ENCODE measurements at places on chromosomes 2 and 18. TPM values are rescaled to one million over a fixed set of nuclear protein-coding genes. Genes with fewer than 3 reads are reported as not detected.
A peak's percentile ranks its signal among the peaks of the same experiment; 100 is the strongest.

DNA sequence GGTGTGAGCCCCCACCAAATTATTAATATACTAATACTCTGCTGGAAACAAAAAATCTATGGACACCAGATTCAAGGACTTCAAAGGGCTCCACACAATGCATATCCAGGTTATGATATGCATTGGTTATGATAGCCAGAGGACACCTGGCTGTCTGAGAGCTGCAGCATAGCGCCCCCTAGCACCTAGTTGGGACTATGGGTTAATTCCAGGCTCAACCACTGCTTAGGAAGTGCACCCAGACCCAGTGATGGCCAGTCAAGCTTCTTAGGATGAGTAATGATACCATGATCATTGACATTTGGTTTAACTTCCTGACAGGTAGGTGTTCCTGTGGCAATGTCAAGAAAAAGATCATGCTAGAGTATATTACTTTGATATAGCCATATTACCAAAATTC is 3.8 kb upstream of the FRZB start:
- H3K27ac ChIP-seq = no peak overlapping the region
- peaks cover 34% of the 10 kb centered on the region for H3K27me3 ChIP-seq
- no peak overlapping the region for H3K4me3 ChIP-seq

DNA sequence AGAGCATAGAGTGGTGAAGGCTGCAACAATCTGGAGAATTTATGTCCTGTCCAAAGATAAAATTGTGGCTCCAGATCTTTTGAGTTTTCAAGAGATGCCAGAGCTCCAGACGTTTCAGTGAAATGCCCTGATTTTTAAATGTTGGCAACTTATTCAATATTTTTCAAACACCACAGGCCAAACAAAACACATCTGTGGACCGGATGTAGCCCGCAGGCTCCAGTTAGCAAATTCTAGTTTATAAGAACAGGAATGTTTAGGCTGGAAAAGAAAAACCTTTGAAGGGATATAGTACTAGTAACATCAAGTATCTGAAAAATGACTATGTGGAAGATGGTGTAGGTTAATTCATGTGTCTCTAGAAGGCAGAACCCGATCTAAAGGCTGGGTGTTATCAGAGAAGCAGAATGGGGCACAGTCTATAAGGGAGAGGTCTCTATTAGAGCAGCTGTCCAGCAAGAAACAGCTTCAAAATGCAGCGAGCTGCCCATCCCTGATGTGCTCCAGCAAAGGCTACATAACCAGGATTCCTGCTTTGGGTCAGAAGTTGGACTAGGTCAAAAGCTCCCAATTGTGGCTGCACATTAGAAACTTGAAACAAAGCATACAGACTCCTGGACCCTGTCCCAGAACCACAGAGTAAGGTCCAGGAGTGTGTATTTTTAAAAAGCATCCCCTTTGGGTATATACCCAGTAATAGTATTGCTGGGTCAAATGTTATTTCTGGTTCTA is 105.9 kb downstream of the ANKRD44 start:
- peaks cover 85% of the 10 kb centered on the region for H3K4me1 ChIP-seq
- no peaks in the 10 kb centered on the region for H3K27me3 ChIP-seq
- H3K4me3 ChIP-seq = peak overlapping the region; percentile 54
- peaks cover 24% of the 10 kb centered on the region for H3K36me3 ChIP-seq
- DNase-seq = no peak

- no peaks in the 10 kb centered on the region for H3K36me3 ChIP-seq
- H3K4me3 ChIP-seq = no peak overlapping the region
- H3K27me3 ChIP-seq = peaks cover 18% of the 10 kb centered on the region
These were observed 135.6 kb upstream of the ZNF236 start for GRCh38 chr18:76686737-76687231.

- DNase-seq = no peak
- H3K27me3 ChIP-seq = no peaks in the 10 kb centered on the region
- H3K4me1 ChIP-seq = peaks cover 30% of the 10 kb centered on the region
- peaks cover 62% of the 10 kb centered on the region for H3K36me3 ChIP-seq
- no peak overlapping the region for H3K27ac ChIP-seq
These were observed 152.1 kb downstream of the NCK2 start for GRCh38 chr2:105896765-105897163.

DNA sequence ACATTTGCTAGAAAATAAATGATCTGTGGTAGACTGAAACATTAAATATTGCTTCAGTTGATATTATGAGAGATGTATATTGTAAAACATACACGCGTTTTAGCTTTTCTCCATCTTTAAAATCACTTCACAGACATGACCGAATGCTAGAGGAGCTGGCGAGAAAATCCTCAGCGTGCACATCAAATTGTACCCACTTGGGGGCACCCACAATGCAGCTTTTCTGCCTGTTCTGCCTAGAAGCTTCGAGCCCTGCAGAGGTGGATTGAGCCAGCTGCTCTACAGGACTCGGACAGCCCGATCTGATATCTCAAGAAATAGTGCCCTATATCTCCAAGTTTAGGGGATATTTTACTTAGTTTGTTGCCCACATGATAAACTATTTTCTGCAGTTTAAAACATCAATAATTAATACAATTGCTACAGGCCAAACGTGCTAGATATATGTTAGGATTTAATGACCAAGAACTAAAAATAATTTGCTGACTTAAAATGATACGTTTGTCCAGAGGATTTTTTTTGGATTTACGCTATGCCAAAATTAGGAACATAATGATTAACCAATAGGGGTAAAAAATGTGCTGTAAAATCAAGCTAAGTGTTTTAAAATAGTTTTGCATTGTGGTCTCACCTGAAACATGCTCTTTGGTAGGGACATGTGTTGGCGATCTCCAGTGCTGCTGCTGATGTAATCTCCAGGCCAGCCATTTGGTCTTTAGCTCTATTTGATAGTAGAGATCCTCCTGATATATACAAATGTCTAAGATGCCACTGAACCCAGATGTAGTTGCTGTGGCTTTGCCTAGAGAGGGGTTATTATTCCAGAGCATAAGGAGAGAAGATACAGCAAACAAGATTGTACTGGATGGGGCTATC is 22.3 kb upstream of the ATP5MC3 start:
- no peak overlapping the region for H3K4me3 ChIP-seq
- peaks cover 20% of the 10 kb centered on the region for H3K27me3 ChIP-seq
- H3K4me1 ChIP-seq = peaks cover 11% of the 10 kb centered on the region
- H3K27ac ChIP-seq = no peak overlapping the region
- peak; percentile 23 for DNase-seq

GRCh38 chr18:79937103-79937860 is 14.2 kb downstream of the SLC66A2 start:
- no peaks in the 10 kb centered on the region for H3K4me1 ChIP-seq
- no peak overlapping the region for H3K4me3 ChIP-seq
- no peaks in the 10 kb centered on the region for H3K27me3 ChIP-seq
- H3K36me3 ChIP-seq = peaks cover 67% of the 10 kb centered on the region
- H3K27ac ChIP-seq = no peak overlapping the region
- DNase-seq = no peak

- no peak overlapping the region for H3K27ac ChIP-seq
- peaks cover 12% of the 10 kb centered on the region for H3K4me1 ChIP-seq
- H3K4me3 ChIP-seq = no peak overlapping the region
- peaks cover 2% of the 10 kb centered on the region for H3K27me3 ChIP-seq
- no peaks in the 10 kb centered on the region for H3K36me3 ChIP-seq
These were observed 9.0 kb downstream of the TM4SF20 start for GRCh38 chr2:227370092-227370491.

GRCh38 chr2:9225806-9226205 is 19.2 kb downstream of the ASAP2 start:
- no peaks in the 10 kb centered on the region for H3K36me3 ChIP-seq
- no peak overlapping the region for H3K27ac ChIP-seq
- no peak overlapping the region for H3K4me3 ChIP-seq
- DNase-seq = no peak
- no peaks in the 10 kb centered on the region for H3K4me1 ChIP-seq
- no peaks in the 10 kb centered on the region for H3K27me3 ChIP-seq

- no peaks in the 10 kb centered on the region for H3K36me3 ChIP-seq
- H3K4me3 ChIP-seq = no peak overlapping the region
- no peaks in the 10 kb centered on the region for H3K27me3 ChIP-seq
These were observed 81.6 kb upstream of the CYRIA start for GRCh38 chr2:16747257-16747656.

- no peak overlapping the region for H3K27ac ChIP-seq
- H3K4me1 ChIP-seq = no peaks in the 10 kb centered on the region
- no peak overlapping the region for H3K4me3 ChIP-seq
- H3K27me3 ChIP-seq = no peaks in the 10 kb centered on the region
- no peaks in the 10 kb centered on the region for H3K36me3 ChIP-seq
- no peak for DNase-seq
These were observed 60.8 kb downstream of the ST6GAL2 start for GRCh38 chr2:106825161-106825560.

- H3K27me3 ChIP-seq = peaks cover 2% of the 10 kb centered on the region
- peaks cover 25% of the 10 kb centered on the region for H3K36me3 ChIP-seq
- no peak overlapping the region for H3K4me3 ChIP-seq
- peaks cover 21% of the 10 kb centered on the region for H3K4me1 ChIP-seq
- H3K27ac ChIP-seq = no peak overlapping the region
- DNase-seq = no peak
These were observed 968 bp upstream of the ASTL start for GRCh38 chr2:96139181-96139758.

- H3K36me3 ChIP-seq = peaks cover 19% of the 10 kb centered on the region
- H3K4me1 ChIP-seq = peaks cover 30% of the 10 kb centered on the region
- no peak for DNase-seq
- no peaks in the 10 kb centered on the region for H3K27me3 ChIP-seq
- H3K27ac ChIP-seq = peak overlapping the region; percentile 86
These were observed 21.2 kb upstream of the TET3 start for GRCh38 chr2:73963385-73964120.

DNA sequence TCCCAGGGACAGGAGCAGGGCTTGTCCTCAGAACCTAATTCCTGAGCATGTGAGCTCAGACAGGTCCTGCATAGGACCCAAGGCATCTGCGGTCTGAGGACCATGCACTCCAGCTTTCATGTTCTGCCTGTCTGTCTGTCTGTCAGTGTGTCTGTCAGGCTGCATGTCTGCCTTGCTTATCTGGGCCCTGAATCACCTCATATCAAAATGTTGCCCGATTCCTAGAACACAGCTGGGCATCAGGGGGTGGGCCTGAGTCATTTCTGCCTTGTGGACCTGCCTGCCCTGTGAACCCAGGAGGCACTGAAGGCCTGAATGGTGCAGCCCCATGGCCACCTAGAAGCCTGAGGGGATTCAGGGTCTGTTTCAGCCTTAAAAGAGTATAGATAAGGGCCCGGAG is 22.1 kb downstream of the INHBB start:
- no peak overlapping the region for H3K4me3 ChIP-seq
- no peak for DNase-seq
- no peaks in the 10 kb centered on the region for H3K36me3 ChIP-seq

DNA sequence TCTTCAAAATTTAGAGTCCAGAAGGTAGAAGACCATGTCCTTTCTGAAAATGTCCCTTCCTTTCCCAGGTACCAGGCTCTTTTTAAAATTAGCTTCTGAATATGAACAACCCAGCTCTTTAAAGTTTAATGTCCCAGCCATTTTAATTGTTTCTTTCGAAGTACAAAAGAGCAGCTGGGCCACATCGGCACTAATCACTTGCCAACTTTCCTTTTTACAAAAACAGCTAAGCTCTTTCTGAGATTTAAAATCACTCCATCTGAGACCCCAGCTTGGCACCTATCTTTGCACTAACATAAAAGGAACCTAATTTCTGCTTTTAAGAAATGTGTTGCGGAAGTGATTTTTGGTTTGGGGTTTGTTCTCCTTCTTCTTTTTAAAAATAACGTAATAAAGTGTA is 2.6 kb downstream of the BOD1L2 start:
- no peak overlapping the region for H3K4me3 ChIP-seq
- no peaks in the 10 kb centered on the region for H3K4me1 ChIP-seq
- H3K36me3 ChIP-seq = no peaks in the 10 kb centered on the region
- no peak for DNase-seq

DNA sequence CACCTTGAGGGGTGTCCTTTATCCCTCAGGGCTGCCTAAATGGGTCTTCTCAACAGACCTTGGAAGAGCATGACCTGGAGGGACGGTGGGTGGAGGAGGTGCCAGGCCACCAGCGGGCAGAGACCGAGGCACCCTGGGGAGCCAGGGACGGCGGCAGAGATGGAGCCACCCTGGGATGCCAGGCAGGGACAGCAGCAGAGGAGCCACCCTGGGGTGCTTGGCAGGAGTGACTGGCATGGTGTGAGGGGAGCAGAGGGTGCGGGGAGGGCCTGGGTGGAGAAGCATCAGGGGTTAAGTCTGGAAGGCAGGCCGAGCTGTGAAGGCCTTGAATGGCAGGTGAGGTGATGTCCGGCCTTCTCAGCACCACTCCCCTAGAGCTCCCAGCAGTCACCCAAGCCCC is 56.1 kb downstream of the CIB4 start:
- no peak overlapping the region for H3K4me3 ChIP-seq
- H3K36me3 ChIP-seq = no peaks in the 10 kb centered on the region
- no peaks in the 10 kb centered on the region for H3K4me1 ChIP-seq
- peaks cover 14% of the 10 kb centered on the region for H3K27me3 ChIP-seq

DNA sequence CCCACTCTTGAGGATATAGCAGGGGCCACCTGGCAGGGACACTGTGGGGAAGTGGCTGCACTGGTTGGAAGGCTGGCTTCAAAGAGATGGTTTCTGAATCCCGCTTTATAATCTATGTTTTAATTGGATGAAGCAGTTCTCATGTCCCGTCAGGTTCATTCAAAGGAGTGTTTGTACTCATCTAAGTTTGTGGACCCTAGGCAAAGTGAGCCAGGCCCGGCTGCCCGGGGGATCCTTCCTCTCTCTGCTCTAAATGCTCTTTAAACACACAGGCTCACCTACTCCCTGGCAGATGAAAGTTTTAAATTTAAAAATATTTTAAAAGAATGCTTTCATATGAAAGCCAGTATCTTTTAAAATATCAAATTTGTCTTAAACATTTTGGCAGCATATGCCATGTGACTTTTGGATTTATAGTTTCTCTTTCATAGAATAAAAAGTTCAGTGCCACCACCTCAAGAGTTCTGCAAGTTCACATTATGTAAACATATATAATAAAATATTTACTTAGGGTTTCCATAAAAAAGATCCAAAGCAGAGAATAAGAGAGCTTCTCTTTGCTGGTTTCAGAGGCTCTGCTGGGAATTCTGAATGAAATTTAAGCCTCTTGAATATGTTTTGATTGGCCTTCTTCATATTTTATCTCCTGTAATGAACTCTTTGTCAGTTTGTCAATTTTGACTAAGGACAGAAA is 143.5 kb upstream of the ALPP start:
- no peak overlapping the region for H3K27ac ChIP-seq
- H3K27me3 ChIP-seq = no peaks in the 10 kb centered on the region
- H3K4me3 ChIP-seq = no peak overlapping the region
- DNase-seq = no peak

GRCh38 chr2:66509326-66509811 is 74.4 kb downstream of the MEIS1 start:
- no peaks in the 10 kb centered on the region for H3K4me1 ChIP-seq
- no peaks in the 10 kb centered on the region for H3K27me3 ChIP-seq
- H3K4me3 ChIP-seq = no peak overlapping the region
- no peak overlapping the region for H3K27ac ChIP-seq
- no peaks in the 10 kb centered on the region for H3K36me3 ChIP-seq
- DNase-seq = no peak

GRCh38 chr2:10552220-10552870 is 104.2 kb upstream of the ODC1 start:
- no peak overlapping the region for H3K27ac ChIP-seq
- peaks cover 20% of the 10 kb centered on the region for H3K4me1 ChIP-seq
- H3K4me3 ChIP-seq = no peak overlapping the region
- DNase-seq = no peak

GYPC gene
- 130 TPM for total RNA-seq

CFAP65 gene
- total RNA-seq = not detected

ANKRD53 gene
- not detected for total RNA-seq

ILKAP gene
- total RNA-seq = 77.3 TPM

PTPRN gene
- not detected for total RNA-seq

PECR gene
- total RNA-seq = 17.6 TPM

GNLY gene
- total RNA-seq = 141 TPM

FOXD4L1 gene
- 0.32 TPM for total RNA-seq

ZNF516 gene
- total RNA-seq = 2.0 TPM

NOSTRIN gene
- not detected for total RNA-seq
